ENCODE measurements at places on chromosomes 4 and X. TPM values are rescaled to one million over a fixed set of nuclear protein-coding genes. Genes with fewer than 3 reads are reported as not detected.

DNA sequence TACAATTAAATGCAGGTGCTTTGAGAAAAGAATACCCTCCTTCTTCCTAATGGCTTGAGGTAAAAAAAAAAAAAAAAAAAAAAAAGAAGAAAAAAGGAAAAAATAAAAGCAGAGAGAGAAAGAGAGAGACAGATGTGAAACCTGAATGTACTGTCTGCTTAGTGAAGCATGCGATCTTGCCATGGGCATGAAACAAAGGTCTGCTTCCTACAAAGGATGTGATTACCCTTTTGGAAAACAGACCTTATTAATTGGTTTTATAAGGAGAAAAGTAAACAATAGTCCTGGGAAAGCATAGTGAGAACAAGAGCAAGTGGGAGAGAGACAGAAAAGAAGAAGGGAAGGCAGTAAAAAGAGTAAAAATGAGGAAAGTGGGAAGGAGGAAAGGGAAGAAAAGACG lies 526.1 kb upstream of the PABPC4L start:
- no peaks in the 10 kb centered on the region for H3K4me1 ChIP-seq
- DNase-seq, result no peak
- H3K27ac ChIP-seq, result no peak overlapping the region
- no peak overlapping the region for H3K4me3 ChIP-seq
- H3K36me3 ChIP-seq, result no peaks in the 10 kb centered on the region
- no peaks in the 10 kb centered on the region for H3K27me3 ChIP-seq

DNA sequence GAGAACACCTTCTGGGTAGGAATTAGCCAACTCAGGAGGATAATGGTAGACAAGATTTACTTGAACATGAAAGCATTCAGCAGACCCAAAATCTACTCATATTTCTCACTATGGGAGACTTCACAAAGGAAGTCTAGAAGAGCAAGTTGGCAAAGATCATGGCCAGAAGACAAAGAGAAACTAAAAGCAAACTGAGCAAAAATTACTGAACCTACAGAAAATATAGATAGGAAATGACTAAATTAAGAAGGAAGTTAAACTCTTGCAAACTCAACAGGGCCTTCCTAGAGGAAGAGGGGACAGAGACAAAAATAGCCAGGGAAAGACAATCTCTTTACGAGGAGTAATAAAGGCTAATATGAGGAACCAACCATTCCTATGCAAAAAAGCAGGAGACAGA lies 18.7 kb downstream of the CORIN start:
- H3K4me3 ChIP-seq, result no peak overlapping the region
- H3K27me3 ChIP-seq, result no peaks in the 10 kb centered on the region
- no peak for DNase-seq
- no peaks in the 10 kb centered on the region for H3K36me3 ChIP-seq

- no peak overlapping the region for H3K4me3 ChIP-seq
- H3K4me1 ChIP-seq, result no peaks in the 10 kb centered on the region
- no peaks in the 10 kb centered on the region for H3K27me3 ChIP-seq
- no peak for DNase-seq
- H3K27ac ChIP-seq, result no peak overlapping the region
These were observed 967.2 kb downstream of the RPA4 start for GRCh38 chrX:97850911-97851310.

- H3K27ac ChIP-seq, result no peak overlapping the region
- H3K4me3 ChIP-seq, result no peak overlapping the region
- DNase-seq, result no peak
- no peaks in the 10 kb centered on the region for H3K4me1 ChIP-seq
- H3K27me3 ChIP-seq, result no peaks in the 10 kb centered on the region
These were observed 407.3 kb upstream of the SLIT2 start for GRCh38 chr4:19844446-19844845.

GRCh38 chr4:161003418-161004057 lies 1160.3 kb downstream of the FSTL5 start:
- no peak overlapping the region for H3K27ac ChIP-seq
- H3K4me1 ChIP-seq, result no peaks in the 10 kb centered on the region
- H3K36me3 ChIP-seq, result no peaks in the 10 kb centered on the region
- H3K4me3 ChIP-seq, result no peak overlapping the region
- DNase-seq, result no peak

DNA sequence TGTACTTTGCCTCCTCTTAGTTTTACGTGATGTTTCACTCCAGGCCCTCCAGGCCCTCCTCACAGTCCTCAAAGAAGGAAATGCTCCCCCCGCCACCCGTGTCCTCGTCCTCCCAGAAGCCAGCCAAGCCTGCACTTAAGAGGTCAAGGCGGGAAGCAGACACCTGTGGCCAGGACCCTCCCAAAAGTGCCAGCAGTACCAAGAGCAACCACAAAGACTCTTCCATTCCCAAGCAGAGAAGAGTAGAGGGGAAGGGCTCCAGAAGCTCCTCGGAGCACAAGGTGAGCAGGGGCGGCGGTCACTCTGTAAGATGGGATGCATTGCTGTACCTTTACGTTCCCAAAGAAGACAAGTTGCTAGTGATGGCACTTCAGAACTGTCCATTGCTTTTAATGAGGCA lies 94.4 kb downstream of the KLHL8 start:
- H3K4me3 ChIP-seq, result no peak overlapping the region
- DNase-seq, result no peak
- H3K4me1 ChIP-seq, result no peaks in the 10 kb centered on the region

- no peak overlapping the region for H3K4me3 ChIP-seq
- H3K27ac ChIP-seq, result no peak overlapping the region
- no peaks in the 10 kb centered on the region for H3K27me3 ChIP-seq
- DNase-seq, result no peak
- H3K36me3 ChIP-seq, result no peaks in the 10 kb centered on the region
These were observed 20.0 kb downstream of the ADD1 start for GRCh38 chr4:2863649-2864048.

DNA sequence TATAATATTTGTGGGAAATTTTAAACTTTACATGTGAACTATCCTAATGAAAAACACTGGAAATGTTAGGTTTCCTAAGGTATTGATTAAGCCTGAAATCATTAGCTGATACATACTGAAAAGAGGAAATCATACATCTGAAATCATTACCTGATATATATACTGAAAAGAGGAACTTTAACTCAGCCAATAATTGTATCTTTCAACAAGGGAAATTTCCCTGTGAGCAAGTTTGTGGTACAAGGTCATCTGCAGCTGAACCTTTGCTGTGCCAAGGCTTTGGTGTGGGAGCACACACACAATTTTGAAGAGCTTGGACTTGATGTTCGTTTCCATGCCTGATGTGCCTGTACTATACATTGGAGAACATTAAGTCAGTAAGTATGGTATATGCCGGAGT lies 131.9 kb upstream of the USP9X start:
- no peak for DNase-seq
- H3K27me3 ChIP-seq, result peaks cover 5% of the 10 kb centered on the region
- H3K27ac ChIP-seq, result no peak overlapping the region
- H3K4me3 ChIP-seq, result no peak overlapping the region
- no peaks in the 10 kb centered on the region for H3K4me1 ChIP-seq

GRCh38 chr4:36211084-36211483 lies 33.2 kb downstream of the ARAP2 start:
- DNase-seq, result no peak
- no peak overlapping the region for H3K27ac ChIP-seq
- H3K36me3 ChIP-seq, result no peaks in the 10 kb centered on the region
- no peaks in the 10 kb centered on the region for H3K4me1 ChIP-seq
- no peaks in the 10 kb centered on the region for H3K27me3 ChIP-seq
- no peak overlapping the region for H3K4me3 ChIP-seq

DNA sequence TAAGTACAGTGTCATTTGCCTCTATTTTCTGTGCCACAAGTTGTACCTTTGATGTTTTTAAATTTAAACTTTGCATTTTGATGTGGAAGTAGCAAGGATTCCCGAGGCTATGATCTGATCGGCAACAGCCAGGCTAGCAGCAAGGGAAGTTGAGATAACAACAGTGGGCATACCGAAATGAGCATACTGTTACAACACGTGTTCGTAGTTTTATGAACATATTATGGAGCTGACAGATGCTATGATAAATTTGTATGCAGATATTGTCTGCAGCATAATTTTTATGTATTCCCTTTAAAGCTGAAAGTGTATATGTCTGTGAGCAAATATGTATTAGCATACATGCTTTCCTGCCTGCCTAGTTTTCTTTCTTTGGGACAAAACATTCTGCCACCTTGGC lies 306.1 kb downstream of the PCDH7 start:
- H3K36me3 ChIP-seq, result no peaks in the 10 kb centered on the region
- H3K27ac ChIP-seq, result no peak overlapping the region
- H3K27me3 ChIP-seq, result no peaks in the 10 kb centered on the region
- H3K4me1 ChIP-seq, result no peaks in the 10 kb centered on the region
- H3K4me3 ChIP-seq, result no peak overlapping the region

DDX53 gene
- total RNA-seq, result not detected

RENBP gene
- 3.3 TPM for total RNA-seq

PRSS12 gene
- 22.4 TPM for total RNA-seq

DCLK2 gene
- total RNA-seq, result 3.9 TPM

NFXL1 gene
- 11.7 TPM for total RNA-seq

VSIG4 gene
- 5.7 TPM for total RNA-seq

ZFYVE28 gene
- 29.6 TPM for total RNA-seq

GUCY2F gene
- not detected for total RNA-seq

VCX2 gene
- total RNA-seq, result not detected

CYP4V2 gene
- 36.0 TPM for total RNA-seq
